Activated CD8-positive, alpha-beta memory T cell treated with anti-CD3 and anti-CD28 coated beads for 1 hour (primary cell): ENCODE measurements at places on chromosomes 1 and 21.

- no peak for DNase-seq
Measured at GRCh38 chr1:151128800-151129199, 17.6 kb downstream of the SEMA6C start.

DNA sequence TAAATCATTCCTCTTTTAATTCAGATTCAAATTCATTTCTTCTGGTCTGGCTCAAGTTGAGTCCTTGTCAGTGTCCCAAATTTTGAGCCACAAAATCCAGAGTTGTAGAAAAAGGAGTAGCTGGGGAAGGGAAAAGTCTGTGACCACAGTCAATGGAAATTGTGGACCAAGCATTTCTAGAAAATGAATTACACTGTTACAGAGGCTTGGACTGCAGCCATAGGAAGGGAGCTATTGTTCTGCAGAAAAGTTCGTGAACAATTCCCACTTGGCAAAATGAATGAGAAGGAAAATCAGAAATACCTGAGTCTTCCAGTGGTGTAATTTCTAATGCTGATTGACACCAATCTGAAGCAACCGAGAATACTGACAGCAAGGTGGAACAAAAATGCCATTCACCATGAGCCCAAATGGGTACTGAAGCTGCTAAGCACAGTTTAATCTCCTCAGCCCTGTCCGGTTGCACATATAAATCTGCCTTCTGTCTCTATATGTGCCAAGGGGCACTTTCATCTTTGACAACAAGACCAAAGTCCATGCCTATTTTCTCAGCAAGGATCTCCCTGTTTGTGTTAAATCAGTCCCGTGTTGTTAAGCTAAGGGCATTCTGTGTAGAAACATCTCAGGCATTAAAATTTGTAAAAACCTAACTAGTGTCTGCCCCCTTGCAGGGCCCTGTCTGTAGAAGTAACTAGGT lies 51.3 kb downstream of the TEX35 start:
- no peak for DNase-seq

DNA sequence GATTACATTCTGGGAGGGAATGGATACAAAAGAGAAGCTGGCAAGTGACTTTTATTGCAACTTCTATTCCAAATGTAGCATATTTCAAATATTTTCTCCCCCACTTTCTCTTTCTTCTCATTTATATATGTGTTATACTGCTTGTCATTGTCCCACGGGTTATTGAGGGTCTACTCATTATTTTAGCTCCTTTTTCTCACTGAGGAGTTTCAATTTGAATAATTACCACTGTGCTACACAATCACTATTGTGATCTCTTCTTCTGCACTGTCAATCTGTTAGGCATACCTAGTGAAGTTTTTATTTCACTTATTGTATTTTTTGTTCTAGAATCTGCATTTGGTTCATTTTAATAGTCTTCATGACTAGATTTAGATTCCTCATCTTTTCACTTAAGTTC lies 339.7 kb downstream of the PTPRC start:
- no peak for DNase-seq

- DNase-seq, result no peak
Measured at GRCh38 chr1:201353186-201353940, 24.1 kb downstream of the TNNT2 start.

- no peak for DNase-seq
Measured at GRCh38 chr1:155175927-155176371, 2.3 kb downstream of the TRIM46 start.

DNA sequence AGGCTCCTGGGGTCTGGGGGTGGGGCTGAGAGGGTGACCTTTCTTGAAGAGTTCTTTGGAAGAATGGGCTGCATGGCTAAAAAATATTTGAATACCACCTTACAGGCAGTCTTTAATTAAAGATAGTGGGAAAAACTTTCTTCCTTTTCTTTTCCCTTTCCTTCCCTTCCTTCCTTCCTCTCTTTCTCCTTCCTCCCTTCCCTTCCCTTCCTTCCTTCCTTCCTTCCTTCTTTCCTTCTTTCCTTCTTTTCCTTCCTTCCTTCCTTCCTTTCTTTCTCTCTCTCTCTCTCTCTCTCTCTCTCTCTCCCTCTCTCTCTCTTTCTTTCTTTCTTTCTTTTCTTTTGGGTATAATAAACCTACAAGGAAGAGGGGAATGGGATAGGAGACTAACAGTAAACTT lies 77.8 kb upstream of the EDN2 start:
- no peak for DNase-seq

GRCh38 chr1:236654511-236654910 lies 31.8 kb upstream of the ACTN2 start:
- no peak for DNase-seq

GRCh38 chr1:1318131-1318652 lies 6.3 kb downstream of the INTS11 start:
- DNase-seq, result no peak
